ENCODE measurements at places on chromosomes 4 and X.
A peak's percentile ranks its signal among the peaks of the same experiment; 100 is the strongest.

DNA sequence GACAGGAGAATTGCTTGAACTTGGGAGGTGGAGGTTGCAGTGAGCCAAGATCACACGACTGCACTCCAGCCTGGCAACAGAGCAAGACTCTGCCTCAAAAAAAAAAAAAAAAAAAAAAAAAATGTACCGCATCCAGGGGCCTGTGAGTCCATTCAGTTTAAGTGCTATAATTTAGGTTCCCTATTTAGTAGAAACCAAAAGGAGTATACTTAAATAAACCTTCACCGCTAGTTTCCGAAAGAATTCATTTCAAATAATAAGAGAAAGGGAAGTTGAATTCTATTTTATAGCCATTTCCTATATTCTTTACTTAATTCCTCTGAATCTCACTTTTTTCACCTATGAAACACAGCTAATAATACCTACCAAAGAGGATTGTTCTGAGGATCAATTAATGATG is 20.8 kb upstream of the LRBA start:
- DNase-seq = no peak

DNA sequence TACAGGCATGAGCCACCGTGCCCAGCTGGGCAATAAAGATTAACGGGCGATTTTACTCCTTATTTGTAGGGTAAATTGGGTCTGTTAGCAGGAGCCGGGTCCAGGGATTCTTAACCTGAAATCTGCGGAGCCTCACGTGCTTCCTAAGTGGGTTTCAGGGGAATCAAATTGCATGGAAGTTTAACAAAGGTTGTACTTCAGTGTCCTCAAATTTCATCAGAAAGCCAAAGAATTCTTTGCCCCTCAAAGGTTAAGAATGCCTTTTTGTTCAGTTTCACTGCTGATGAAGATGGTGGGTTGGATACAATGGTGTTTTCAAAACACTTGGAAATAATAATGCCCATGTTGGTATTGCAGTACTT is 67.9 kb downstream of the AFF1 start:
- DNase-seq = no peak

- no peak for DNase-seq
Observed at GRCh38 chr4:37667197-37668100, 18.7 kb downstream of the RELL1 start.

DNA sequence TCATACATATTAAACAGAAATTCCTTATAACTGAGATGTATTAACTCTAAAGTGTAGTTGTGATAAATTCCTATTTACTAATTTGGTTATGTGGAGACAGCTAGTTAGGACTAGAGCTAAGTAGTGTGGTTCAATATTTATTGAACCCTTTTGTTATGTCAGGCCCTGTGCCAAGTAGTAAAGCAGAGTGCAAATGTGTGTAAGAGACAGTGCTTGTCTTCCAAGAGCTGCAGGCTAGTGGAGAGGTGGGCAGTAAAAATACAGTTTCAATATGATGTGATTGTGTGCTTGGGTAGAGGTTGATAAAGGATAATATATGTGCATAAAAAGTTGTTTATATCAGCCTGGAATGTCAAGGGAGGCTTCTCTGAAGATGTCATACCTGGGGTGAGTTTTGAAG is 80.0 kb downstream of the TBC1D19 start:
- no peak for DNase-seq

GRCh38 chr4:161167539-161167938 is 996.3 kb downstream of the FSTL5 start:
- no peak for DNase-seq

- no peak for DNase-seq
Observed at GRCh38 chrX:3124031-3124430, 82.8 kb downstream of the ARSF start.

GRCh38 chr4:8675906-8676305 is 83.3 kb downstream of the CPZ start:
- no peak for DNase-seq

DNA sequence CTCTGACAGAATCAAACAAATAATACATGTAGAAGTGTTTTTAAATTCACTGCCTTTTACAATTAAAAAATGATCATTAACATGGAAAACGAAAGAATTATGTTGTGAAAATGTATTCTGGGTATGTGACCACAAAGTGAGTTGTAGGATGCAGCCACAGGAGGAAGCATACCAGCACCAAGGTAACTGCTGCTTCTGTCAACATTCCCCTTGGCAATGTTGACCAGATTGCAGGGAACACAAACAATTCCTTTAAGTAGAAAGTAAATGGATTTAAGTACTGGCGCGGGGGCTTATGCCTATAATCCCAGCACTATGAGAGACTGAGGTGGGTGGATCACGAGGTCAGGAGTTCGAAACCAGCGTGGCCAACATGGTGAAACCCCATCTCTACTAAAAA is 1877.9 kb upstream of the PCDH7 start:
- no peak for DNase-seq

DNA sequence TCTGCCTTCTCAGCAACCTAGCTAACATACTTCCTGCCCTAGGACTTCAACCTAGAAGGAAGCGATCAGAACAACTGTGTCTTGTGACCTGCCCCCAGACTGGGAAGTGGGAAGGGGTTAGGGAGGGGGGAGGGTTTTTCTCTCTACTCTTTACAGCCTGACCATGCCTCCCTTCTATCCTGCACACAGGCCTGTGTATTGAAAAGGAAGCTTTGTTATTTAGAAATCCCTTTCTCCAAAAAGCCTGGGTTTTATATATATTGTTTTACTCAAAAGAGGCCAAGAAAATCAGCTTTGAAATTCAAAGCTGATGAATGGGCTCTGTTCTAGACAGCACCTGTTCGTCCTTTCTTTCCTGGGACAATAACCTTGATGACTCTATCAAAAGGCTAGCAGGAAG is 35.2 kb upstream of the SMS start:
- no peak for DNase-seq

DNA sequence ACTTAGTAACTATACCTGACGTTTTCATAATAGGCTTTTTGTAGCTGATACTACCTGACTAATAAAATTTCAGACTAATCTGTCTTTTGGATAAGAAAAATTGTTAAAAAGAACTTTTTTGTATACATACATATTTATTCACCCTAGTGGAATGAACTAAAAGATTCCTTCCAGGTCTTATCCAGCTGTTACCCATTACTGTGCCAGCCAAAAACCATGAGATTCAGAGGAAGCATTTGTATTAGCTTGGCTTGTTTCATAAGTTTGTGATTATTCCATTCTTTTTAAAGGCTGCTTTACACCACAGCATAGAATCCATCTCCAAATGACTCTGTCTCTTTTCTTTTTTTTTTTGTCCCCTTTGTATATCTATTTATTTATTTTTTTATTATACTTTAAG is 149.4 kb downstream of the FAT4 start:
- DNase-seq = no peak

- DNase-seq = no peak
Observed at GRCh38 chrX:72081605-72082320, 50.0 kb downstream of the RTL5 start.

DNA sequence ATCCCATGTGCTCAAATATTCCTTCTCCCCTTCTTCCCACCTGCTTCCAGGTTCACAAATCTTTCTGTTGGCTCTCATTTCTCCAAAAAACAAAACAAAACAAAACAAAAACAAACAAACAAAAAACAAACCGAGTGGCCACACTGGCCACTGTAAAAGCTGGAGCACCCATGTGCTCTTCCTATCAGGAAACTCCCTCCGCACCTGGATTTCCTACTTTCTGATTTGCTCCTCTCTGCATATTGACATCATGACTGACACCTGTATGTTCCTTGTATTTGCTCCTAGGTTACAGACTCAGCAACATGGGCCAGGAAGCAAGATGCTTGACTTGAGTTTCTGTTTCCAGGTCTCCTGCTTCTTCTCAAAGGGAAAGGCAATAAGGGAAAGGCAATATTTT is 258.8 kb downstream of the GPC3 start:
- no peak for DNase-seq

DNA sequence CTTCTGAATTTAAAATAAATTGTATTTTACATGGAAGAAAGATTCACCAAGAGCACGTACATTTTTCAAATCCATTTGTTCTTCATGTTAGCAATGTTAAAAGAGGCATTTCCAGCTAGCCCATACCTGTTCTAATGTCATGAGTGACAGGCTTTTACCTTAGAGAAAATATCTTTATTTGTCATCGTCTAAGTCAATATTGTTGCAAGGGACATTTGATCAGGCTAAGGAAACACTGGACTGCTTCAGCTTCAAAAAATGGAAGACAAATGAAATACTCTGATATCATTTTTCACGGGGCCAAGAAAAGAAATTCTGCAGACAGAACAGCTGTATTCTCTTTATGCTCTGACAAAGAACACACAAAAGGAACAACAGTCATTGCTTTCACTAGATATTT is 207.7 kb downstream of the RCHY1 start:
- DNase-seq = no peak

DNA sequence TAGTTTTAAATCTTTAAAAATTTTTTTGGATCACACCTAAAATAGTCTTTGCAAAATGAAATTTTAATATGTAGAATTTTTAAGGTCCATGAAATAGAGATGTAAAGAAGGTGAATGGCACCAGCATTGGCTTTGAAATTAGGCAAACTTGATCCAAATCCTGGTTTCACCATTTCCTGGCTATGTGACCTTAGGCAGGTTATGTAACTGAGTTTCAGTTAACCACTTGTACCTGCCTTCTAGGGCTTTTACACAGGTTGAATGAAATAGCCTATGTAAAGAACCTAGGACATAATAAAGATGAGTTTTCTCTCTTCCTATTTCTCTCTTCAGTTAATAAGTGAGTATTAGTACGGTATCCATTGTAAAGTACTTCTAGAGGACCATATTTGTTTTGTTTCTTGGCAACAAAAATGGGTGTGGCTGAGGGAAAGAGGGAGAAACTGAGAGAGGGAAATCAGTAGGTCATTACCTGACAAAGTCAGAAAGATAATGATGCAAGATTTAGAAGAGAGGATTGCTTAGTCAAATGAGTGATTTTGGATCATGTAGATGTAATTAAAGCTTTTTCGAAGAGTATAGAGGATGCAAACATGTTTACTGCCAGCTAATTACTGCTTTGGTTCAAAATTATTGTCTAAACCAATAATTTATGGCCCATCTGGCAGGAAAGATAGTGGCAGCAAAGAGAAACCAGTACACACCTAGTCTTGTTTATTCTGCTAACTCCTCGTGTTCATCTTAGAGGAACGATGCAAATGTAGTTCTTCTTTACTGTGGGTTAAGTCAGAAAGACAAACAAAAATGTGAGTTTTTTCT is 81.9 kb downstream of the PDLIM5 start:
- no peak for DNase-seq

DNA sequence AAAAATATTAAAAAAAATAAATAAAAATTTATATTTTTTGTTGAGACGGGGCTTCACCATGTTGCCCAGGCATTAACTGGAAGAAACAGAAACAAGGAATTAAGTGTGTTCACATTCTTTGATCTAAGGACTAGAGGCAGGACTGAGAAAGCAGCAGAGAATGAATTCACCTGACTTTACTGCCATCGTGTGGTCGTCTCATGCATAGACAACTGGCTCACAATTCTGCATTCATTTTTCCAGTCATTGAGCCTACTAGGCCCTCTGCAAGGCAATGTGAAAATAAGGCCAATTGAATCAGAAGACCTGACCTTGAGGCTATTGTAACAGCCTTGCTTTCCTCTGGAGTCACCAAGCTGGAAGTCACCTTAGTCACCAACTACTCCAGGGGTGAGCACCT is 37.4 kb downstream of the LHFPL1 start:
- peak; percentile 16 for DNase-seq

DNA sequence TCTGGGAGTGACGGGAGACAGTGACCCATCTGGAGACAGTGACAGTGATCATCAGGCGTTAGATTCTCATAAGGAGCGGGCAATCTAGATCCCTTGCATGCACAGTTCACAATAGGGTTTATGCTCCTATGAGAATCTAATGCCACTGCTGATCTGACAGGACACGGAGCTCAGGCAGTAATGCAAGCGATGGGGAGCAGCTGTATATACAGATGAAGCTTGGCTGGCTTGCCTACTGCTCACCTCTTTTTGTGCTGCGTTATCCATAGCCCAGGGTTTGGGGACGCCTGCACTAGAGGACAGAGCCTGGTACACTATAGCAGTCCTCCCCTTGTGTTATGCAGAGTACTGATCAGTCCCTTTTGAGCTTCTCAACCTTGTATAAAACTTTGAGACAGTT is 23.5 kb downstream of the NFKB1 start:
- no peak for DNase-seq

GRCh38 chr4:94131212-94131611 is 76.5 kb upstream of the SMARCAD1 start:
- no peak for DNase-seq

GRCh38 chr4:14178421-14178820 is 550.9 kb upstream of the BOD1L1 start:
- peak; percentile 1 for DNase-seq

- no peak for DNase-seq
Observed at GRCh38 chrX:40411340-40412111, 169.2 kb upstream of the ATP6AP2 start.

DNA sequence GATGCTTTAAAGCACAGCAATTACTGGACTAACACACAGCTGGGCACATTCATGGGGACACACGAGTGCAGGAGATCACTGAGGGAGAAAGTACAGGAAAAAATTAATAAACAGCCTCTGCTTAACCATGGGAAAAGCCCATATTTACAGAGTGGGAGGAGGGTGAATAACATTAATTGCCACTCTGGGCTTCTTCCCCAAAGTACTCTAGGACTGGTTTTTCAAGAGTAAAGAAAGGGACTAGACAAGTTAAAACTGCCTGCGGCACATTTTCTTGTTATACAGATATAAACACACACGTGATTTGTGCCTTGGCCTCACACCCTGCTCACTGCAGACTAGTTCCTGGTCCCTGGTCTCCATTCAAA is 179.7 kb upstream of the TET2 start:
- DNase-seq = no peak

DNA sequence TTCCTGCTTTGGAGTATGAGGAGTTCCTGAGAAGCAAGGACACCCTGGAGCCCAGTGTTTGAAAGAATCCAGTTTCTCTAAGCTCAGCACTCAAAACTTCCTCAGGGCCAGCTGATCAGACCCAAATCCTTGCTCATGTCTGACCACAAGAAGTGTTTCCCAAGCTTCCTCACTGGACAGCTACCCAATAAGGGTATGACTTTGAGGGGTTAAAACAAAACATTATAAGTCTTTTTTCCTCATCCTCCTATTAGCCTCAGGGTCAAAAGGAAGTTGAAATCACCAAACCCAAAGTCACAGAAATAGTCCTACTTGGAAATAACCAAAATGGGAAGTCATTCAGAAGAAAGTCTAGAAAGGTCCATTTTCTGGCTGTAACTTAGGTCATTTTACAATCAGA is 13.7 kb downstream of the ZBTB33 start:
- DNase-seq = no peak

- no peak for DNase-seq
Observed at GRCh38 chr4:13922459-13922858, 294.9 kb upstream of the BOD1L1 start.
